Cortex of kidney (tissue), 1 donor: ENCODE measurements at places on chromosomes 6 and 20.

- no peak for DNase-seq
Measured at GRCh38 chr6:145332011-145332410, 403.3 kb downstream of the EPM2A start.

DNA sequence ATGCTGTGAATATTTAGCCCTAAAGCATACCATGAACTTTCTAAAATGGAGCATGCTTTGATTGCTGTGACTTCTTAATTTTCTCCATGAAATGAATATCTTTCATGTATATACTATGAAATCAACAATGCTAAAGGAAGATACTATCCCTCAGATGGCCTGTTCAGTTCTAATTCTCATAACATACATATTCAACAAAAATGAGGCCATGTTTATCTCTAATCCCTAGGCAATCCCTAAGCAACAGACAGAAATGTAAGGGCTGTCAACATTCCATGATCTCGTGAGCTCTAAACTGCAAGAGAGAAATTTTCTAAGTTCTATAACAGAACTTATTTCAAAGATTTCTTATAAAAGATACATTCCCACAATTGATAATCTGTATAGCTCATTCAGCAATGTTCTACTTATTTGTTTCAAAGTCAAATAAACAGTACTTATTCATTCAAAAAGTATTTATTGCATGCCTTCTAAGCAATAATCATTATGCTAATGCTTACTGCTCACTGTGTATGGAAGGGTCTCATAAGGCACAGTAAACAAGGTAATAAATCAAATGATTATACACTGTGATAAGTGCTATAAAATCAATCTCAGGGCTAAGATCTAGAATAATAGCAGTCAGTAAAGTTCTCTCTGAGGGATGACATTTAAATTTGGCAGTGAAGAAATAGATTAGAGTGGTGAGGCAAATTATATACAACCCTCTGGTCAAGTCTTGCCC is 492.9 kb downstream of the PHF3 start:
- no peak for DNase-seq

DNA sequence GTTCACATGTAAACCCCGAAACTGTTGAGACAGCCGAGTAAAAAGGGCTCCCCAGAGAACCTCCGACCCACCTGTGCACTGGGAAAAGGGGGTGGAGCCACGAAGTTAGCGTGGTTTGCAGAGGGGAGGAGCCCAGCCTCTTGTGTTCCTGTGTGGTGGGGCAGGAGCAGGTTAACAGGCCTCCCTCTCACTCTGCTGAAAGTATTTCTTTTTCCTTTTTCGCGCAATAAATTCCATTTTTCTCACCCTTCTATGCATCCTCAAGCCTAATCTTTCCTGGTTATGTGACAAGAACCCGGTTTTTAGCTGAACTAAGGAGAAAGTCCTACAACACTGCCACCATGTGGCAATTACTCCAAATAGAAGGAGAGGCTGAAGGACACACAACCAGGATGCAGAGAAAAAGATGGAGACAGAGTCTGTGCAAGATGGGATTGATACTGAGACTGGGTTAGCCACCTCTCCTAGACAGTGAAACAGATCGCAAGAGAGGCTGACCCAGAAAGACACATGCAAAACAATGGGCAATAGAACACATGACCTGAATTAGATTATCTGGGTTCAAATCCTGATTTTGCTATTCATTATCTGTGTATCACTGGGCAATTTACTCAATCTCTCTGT is 168.7 kb upstream of the PRSS16 start:
- no peak for DNase-seq

DNA sequence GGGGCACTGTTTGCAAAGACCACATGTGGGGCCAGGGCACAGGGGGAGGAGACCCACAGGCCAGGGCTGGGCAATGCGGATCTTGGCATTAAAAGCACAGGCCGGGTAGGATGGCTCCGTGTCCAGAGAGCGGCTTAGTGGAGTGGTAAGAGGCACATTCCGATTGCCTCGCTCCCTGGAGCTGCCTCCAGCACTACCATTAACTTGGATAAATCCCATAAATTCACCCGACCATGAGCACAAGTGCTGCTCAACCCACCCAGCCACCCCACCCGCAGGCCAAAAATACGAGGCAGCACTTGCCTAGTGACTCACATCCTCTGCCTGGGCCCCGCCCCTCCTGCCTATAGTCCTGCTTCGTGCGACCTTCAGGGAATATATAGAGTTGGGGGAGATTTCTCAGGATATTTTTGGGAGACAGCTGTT is 67.5 kb upstream of the QKI start:
- DNase-seq, result no peak

DNA sequence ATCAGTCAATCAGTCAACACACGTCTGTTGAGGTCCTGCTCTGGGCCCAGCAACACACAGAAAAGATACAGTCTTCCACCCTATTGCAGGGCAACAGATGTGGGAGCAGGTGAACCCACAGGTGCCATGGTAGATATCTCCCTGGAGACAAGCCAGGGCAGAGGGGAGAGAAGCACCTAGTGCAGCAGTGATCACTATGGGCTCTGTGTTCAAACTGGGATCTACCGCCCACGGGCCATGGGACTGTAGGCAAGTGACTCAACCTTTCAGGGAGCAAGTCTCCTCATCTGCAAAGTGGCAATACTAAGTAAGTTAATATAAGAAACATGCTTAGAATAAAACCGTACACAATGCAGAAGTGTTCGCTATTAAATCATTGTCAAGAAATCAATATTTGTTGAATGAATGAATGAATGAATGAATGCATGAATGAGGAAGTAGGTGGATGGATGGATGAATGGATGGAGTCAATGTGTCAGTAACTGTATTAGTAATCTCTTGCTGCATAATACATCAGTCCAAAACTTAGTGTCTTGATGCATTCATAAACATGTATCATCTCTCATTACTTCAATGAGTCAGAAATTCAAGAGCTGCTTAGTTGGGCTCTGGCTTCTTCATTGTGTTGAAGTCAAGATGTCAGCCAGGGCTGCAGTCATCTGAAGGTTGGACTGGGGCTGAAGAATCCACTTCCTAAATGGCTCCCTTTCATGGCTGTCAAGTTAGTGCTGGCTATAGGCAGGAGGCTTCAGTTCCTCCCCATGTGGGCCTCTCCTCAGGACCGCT is 31.9 kb upstream of the NFATC2 start:
- DNase-seq, result no peak

DNA sequence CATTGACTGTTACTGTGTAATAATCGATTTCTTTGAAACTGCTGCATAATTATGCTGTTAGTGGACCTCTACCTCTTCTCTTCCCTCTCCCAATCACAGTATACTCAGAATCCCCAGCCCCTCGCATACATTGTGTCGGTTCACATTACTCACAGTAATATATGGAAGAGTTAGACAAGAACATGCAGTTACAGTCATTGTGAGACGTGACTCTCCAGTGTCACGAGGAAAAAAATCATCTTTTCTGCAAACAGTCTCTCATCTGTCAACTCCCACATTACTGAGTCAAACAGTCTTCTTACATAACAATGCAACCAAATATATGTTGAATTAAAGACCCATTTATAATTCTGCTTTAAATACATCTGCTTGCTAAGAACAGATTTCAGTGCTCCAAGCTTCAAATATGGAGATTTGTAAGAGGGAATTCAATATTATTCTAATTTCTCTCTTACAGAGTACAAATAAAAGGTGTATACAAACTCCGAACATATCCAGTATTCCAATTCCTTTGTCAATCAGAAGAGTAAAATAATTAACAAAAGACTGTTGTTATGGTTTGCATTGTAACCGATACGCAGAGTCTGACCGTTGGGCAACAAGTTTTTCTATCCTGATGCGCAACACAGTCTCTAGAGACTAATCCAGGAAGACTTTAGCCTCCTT is 113.3 kb downstream of the TMEM242 start:
- DNase-seq, result no peak

DNA sequence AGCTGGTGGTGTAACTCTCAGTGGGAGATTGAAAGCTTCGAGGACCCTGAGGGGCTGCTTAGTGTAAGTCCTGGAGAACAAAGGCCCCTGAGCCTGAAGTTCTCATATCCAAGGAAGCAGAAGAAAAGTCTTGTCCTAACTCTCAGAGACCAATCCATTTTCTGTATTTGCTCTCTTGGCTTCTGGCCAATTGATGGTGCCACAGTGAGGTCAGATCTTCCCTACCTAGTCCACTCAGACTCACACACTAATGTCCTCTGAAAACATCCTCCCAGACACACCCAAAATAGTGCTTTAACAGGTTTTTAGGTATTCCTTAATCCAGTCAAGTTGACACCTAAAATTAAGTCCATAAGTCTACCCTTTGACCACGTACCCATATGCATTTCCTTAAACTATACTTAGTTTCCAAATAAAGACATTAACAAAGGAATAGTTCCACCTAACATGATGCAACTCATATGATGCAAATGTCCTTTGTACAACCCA is 29.4 kb downstream of the ZNF292 start:
- DNase-seq, result no peak

- no peak for DNase-seq
Measured at GRCh38 chr20:42572320-42573016, 617.2 kb downstream of the PTPRT start.

DNA sequence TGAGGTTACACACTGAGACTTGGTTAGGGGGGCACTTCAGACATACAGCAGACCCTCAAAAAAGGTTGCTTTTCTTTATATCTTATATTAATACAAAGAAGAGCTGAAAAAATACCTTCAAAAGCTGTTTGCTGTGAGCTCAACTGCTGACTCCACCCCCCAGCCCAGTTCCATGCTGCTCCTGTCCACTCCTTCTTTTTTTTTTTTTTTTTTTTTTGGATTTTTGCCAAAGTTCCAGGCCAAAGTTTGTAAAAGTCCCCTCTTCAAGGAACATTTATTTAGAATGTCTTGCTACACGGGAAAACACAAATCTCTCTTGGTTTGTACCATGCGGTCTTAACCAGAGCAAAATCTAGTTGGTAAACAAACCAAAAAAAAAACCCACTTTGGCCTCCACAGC is 85.3 kb upstream of the AKAP12 start:
- DNase-seq, result no peak

DNA sequence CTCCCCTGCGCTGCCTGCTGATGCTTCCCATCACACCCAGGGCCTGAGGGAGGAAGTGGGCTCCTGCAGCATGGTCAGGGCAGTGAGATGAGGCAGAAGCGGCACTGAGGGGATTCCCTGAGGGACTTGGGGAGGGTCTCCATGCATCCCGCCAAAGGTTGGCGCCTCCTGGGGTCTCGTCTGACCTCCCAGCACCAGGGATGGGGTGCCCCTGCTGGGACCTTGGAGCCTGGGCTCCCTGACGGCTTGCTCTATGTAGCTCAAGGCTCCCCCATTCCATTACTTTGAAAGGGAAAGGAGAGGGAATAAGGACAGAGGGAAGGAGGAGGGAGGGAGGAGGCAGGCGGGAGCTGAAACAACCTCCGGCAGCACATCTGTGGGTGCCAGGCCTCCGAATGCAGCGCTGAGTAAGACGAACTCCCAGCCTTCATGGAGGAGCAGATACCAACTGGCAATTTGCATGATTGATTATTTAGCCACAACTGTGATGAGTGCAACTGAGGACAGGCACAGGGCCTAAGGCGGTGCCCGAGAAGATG is 259.3 kb downstream of the ERMARD start:
- no peak for DNase-seq

DNA sequence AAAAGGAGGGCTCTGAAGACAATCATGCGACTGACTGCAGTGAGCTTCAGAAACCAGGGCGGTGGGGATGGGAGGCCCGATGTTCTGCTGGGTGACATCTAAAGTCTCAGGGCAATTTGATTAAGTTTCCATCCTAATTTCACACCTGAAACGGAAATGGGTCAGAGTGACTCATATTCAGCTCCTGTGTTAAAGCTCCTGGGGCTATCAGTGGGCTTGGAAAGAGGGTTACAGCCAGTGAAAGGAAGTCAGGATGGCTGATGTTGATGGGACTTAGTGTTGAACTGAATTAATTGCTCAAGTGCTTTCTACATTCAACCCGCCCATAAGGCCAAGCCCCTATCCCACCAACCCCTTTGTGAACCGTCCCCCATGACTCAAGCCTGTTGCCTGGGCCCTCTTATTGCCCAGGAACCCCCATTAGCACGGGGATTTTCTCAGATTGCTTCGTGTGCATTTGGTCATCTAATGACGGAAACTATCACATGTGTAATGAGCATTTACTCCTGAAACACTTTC is 47.1 kb upstream of the TBC1D7 start:
- DNase-seq, result no peak

DNA sequence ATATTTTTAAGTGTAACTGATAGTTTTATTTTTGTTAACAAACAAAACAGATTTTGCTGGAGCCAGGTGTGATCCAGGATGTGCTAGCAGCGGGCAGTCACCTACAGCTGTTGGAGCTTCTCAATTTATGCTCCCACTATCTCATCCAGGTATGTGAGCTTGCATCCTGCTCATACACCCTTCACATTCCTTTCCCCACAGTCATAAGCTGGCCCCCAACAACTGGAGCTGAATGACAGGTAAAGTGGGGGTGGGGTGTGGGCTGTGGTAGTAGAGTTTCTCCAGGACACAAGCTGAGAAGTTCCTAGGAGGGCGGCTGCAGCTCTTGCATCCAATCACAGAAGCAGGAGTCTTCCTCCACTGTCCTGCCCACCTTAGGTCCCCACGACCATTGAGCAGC is 140.1 kb downstream of the KLHL32 start:
- no peak for DNase-seq
